ENCODE measurements at places on chromosomes 13 and 19. TPM values are rescaled to one million over a fixed set of nuclear protein-coding genes. Genes with fewer than 3 reads are reported as not detected.

The MCEMP1 gene
- not detected for total RNA-seq

The LGI4 gene
- 0.06 TPM for total RNA-seq

The HSD17B14 gene
- 1.2 TPM for total RNA-seq

The IGLON5 gene
- not detected for total RNA-seq

The C5AR1 gene
- under 0.01 TPM for total RNA-seq

The SLITRK5 gene
- total RNA-seq: not detected

The POSTN gene
- total RNA-seq: 471 TPM

The LSM4 gene
- 147 TPM for total RNA-seq

The KIR3DL1 gene
- total RNA-seq: not detected

The LRRC4B gene
- under 0.01 TPM for total RNA-seq

The STOML3 gene
- total RNA-seq: not detected

The HCST gene
- total RNA-seq: 1.2 TPM

The TNFSF9 gene
- total RNA-seq: not detected

The FCAR gene
- not detected for total RNA-seq

The LRRC63 gene
- not detected for total RNA-seq

The ZNF536 gene
- not detected for total RNA-seq

The A1BG gene
- 3.6 TPM for total RNA-seq

The FFAR1 gene
- not detected for total RNA-seq

The KASH5 gene
- total RNA-seq: not detected

The PDCD5 gene
- total RNA-seq: 117 TPM

The PEG3 gene
- 4.4 TPM for total RNA-seq

The ZNF230 gene
- 4.1 TPM for total RNA-seq

The CALR3 gene
- 0.06 TPM for total RNA-seq

The DCT gene
- total RNA-seq: under 0.01 TPM

The CBLC gene
- total RNA-seq: not detected

All from aortic smooth muscle cell (primary cell).